ENCODE measurements at places on chromosomes 16 and 17.
A peak's percentile ranks its signal among the peaks of the same experiment; 100 is the strongest.

GRCh38 chr16:27225536-27226360 is 22.4 kb downstream of the KDM8 start:
- DNase-seq: no peak

DNA sequence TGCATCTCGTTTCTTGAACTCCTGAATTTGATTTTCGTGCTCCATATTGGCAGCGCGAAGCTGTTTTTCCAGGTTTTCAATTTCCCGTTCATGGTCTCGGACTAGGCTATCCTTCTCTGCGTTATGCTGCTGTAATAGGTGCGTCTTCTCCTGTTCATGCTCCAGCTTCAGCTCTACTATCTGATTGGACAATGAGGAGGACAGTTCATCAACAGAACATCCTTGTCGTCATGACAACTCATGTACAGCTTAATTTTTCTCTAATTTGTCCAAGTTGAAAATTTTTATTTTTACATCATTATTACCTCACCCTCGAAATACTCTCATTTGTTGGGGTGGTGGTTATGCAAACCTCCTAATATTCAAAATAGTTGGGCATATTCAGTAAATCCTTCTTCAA is 289.8 kb downstream of the CEP112 start:
- no peak for DNase-seq

GRCh38 chr16:61332461-61332860 is 703.8 kb downstream of the CDH8 start:
- no peak for DNase-seq

DNA sequence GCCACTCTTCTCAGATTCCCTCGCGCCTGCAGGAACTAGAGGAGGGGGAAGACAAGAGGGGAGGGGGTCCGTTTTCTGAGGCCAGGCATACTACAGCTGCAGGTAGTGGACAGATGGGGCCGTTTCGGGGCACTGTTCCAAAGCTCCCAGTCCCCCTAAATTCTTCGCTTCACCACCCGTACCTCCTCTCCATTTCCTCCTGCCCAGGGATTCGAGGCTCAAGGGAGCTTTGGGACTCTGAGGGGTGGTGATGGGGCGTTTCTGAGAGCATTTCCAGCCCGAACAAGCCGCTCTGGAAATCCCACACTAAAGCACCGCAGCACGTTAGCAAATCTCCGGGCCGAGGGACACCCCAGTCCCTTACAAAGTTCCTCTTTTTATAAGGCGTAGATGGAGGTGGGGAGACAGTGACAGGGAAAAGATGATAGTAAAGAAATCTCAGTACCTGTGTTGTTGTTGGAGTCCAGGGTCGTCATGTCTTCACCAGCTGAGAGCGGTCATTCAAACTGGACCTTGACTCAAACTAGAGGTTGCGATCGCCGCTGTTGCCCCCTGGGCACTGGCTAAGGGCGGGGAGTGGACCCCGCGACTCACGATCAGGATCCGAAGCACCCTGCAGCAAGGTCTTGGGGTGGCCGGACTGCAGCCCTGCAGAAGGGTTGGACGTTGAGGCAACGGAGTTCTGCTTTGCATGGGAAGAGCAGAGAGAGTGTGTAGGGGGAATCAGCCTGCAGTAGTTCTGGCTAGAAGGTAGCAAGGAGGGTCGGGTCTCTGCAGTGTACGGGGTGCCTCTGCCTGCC is 570 bp downstream of the NR1D1 start:
- no peak for DNase-seq

GRCh38 chr16:66905633-66906539 is 12.8 kb downstream of the CDH16 start:
- no peak for DNase-seq

GRCh38 chr16:74922150-74923138 is 62.5 kb downstream of the WDR59 start:
- DNase-seq: no peak

DNA sequence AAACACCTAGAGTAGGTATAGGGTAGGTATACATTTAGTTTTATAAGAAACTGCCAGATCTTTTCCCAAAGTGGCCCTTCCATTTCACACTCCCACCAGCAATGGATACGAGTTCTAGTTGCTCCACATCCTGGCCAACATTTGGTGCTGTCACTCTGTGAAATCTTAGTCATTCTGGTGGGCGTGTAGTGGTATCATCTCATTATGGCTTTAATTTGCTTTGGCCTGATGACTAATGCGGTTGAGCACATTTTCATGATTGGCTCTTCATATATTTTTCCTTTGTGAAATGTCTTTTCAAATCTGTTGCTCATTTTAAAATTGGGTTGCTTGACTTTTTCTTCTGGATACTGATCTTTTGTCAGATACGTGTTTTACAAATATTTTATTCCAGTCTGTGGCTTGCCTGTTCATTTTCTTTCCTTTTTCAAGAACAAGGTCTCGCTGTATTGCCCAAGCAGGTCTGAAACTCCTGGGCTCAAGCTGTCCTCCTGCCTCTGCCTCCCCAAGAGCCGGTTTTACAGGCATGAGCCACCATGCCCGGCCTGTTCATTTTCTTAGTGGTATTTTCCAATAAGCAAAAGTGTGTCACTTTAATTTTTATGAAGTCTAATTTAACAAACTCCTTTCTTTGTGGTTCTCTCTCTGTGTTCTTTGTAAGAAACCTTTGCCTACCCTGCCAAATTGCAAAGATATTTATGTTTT is 192.4 kb downstream of the SEC14L1 start:
- DNase-seq: no peak

GRCh38 chr17:57084361-57084801 is 665 bp upstream of the AKAP1 start:
- no peak for DNase-seq

DNA sequence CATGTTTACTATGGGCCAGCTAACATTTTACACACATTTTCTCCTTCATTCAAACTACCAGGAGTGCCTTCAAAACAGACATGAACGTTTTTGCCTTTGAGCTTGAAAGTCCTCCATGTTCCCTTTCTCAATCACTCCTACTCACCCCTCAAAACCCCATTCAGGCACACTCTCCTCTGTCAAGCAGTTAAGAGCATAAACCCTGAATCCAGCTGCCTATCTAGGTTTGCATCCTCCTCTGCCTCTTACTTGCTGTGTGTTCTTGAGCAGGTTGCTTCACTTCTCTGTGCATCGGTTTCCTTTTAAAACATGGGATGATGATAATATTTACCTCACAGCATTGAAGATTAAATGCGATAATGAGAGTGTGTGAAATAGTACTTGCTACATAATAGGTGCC is 215.3 kb downstream of the HAPSTR1 start:
- no peak for DNase-seq

DNA sequence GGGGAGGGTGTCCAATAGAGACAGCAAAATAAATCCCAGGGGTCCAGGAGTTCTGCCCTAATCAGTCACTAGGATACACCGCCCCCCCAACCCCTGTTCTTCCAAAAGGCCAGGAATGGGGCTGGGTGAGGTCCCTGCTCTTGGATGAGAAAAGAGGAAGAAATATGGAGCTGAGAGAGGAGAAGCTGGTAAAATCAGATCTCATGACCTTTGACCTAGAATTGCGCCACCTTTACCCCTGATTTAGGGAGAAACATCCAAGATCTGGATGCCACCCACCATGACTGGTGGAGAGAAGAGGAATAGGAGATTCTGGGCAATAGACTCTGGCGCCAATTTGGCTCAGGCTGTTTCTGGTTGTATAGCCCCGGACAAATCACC is 707 bp upstream of the CACNB1 start:
- DNase-seq: no peak

- DNase-seq: no peak
These were observed 20.6 kb downstream of the MAP3K14 start for GRCh38 chr17:45296003-45296832.

- peak; percentile 77 for DNase-seq
These were observed 955 bp downstream of the ACLY start for GRCh38 chr17:41917679-41918313.

DNA sequence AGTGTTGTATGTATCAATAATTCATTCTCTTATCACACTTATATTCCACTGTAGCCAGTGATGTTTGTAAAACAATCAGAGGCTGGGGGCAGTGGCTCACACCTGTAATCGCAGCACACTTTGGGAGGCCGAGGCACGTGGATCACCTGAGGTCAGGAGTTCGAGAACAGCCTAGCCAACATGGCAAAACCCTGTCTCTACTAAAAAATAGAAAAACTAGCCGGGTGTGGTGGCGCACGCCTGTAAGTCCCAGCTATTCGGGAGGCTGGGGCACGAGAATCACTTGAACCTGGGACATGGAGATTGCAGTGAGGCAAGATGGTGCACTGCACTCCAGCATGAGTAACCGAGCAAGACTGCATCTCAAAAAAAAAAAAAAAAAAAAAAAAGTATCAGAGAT is 217.0 kb downstream of the CPPED1 start:
- no peak for DNase-seq

- peak; percentile 82 for DNase-seq
These were observed 21.4 kb downstream of the QPRT start for GRCh38 chr16:29700253-29700987.

DNA sequence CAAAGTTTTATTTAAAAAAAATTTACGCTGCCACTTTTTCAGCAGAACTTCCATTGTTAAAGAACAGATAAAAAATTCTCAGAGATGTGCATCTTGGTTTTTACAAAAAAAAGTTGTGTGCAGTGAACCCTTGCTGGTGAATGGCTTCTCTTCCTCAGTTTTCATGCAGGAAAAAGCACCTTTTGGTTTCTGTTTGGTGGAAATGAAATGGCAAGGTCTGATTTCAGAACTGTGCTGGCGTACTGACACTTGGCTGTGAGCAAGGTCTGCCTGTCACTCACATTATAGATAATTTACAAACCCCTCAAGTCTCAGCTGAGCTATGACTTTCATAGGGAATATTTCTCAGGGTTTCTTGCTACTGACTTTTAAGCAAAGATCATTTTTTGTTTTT is 5.7 kb upstream of the SALL1 start:
- no peak for DNase-seq

DNA sequence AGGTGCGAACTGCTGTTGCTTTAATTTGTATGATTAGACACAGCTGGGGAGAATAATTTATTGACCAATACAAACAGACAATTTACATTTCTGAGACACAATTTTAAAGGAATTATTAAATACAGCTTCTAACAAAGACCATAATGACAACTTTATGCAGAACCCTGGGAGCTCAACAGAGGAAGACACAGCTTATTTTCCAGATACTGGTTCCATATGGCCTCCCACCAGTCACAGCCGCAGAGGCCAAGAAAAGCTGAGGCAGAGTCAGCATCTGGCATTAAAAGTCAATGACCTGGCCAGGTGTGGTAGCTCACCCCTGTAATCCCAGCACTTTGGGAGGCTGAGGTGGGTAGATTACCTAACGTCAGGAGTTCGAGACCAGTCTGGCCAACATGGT is 66.1 kb upstream of the BCAR1 start:
- DNase-seq: no peak

DNA sequence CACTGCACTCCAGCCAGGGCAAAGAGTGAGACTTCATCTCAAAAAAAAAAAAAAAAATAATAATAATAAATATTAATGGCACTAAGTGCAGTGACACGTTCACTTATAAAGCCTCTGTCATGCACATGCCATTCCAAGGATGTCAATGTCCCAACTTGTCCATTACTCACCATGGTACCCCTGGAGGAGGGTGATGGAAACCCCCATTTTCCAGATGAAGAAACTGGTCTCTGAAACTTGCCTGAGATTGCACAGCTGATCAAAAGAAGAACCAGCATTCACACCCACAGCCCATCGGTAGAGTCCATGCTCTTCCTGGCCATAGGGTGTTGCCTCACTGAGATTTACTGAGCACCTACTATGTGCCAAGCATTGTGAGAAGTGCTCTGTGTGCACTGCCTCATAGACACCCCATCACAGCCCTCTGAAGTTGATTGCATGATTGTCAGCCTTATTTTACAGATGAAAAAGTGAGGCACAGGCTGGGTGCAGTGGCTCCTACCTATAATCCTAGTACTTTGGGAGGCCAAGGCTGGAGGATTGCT is 123.7 kb downstream of the ABCC1 start:
- DNase-seq: no peak

DNA sequence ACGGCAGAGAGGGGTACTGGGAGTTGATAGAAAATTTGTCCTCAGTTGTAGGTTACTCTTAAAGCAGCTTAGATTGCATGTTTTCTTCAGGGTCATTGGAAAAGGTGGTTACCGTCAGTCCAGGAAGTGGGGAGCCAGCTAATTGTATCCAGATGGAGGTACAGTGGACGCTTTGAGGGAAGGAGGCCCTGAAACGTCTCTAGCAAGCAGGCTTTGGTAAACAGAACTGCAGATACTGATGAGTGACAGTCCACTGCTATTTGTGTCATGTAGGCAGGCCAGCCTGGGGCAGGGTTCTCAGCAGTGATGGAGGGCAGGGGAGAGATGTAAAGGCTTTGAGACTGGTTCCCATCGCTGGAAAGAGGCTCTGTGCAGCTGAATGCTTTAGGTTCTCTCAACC is 30.2 kb upstream of the ST6GALNAC1 start:
- no peak for DNase-seq

- DNase-seq: no peak
These were observed 17.2 kb downstream of the C16orf86 start for GRCh38 chr16:67683767-67684166.

DNA sequence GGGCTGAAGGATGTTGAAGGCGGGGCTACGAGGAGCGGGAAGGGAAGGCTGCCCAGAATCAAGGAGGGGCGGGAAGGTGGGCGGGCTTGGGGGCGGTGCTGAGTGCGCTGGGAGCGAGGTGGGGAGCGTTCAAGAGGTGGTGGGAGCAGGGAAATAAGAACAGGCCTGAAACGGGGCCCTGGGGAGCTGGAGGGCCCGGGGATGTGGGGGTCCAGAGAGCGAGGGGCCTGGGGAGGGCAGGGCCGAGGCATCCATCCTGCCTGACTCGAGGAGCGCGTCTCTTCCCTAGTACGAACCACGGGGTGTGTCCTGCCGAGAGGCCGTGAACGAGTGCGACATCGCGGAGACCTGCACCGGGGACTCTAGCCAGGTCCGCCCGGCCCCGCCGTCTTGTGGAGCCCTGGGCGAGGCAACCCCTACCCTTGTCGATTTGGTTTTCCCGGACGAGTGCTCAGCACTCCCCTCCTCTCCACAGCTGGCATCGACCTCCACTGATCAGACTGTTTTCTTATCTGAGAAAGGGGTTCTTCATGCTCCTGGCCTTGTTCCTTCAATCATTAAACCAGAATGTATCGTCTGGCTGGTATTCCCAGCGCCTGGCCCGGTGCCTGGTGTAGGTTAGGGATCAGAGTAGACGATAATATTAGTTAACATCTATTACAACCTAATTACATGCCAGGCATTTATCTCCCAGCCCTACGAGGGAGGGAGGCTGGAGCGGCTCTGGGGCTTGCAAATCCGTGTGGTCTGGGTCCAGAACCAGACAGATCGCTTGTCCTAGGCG is 17.2 kb downstream of the ADAM11 start:
- DNase-seq: no peak

DNA sequence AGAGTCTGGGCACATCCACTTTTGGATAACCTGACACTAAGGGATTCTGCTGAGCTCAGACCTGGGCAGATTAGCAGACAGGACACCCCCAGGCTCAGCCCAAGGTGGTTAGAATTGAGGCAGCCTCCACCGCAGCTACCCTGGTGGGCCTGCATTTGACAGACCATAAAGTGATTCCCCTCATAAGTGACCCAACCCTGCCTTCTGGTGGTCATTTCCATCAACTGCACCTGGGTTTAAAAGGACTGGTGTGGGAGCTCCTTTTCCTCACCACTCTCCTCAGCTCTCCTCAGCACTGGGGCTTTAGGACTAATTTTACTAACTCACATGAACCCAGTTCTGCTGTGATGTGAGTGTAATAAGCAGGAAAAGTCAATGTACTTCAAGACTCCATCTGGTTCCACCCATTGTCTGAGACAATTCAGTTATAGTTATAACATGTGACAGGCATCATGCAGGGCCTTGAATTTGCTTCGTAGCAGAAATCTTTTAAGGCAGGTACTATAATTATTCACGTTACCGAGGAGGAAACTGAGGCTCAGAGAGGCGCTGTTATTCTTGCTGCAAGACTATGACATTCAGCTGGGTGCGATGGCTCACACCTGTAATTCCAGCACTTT is 42.5 kb downstream of the MYH3 start:
- peak; percentile 80 for DNase-seq
